ENCODE measurements at places on chromosomes 6 and 20. TPM values are rescaled to one million over a fixed set of nuclear protein-coding genes. Genes with fewer than 3 reads are reported as not detected.

DNA sequence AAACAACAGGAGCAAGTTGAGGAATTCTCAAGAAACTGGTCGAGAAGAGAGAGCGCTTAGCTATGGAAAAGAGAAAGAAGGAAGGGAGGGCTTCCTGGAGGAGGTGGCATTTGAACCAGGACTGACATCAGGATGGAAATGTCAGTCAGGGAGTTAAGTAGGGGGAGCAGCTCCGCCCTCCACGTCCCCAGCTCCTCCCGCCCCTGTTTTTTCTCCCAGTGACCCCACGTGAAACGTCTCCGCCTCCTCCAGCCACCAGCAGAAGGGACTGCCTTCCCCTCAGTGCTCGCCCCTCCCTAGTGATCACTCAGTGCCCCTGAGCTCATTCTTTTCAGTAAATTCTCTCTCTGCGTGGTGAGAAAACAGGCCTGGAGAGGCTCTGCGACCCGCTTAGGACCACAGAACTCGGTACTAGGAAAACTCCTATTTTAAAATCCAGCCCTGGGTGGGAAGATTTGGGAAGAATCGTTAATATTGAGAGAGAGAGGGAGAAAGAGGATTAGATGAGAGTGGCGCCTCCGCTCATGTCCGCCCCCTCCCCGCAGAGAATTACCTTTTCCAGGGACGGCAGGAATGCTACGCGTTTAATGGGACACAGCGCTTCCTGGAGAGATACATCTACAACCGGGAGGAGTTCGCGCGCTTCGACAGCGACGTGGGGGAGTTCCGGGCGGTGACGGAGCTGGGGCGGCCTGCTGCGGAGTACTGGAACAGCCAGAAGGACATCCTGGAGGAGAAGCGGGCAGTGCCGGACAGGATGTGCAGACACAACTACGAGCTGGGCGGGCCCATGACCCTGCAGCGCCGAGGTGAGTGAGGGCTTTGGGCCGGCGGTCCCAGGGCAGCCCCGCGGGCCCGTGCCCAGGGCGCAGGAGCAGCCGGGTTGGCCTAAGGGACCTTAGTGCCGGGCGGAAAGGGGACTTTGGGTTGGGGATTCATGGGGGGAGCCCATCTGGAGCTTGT, 4.6 kb downstream of the HLA-DPB1 start:
- H3K27ac ChIP-seq = no peak overlapping the region
- H3K36me3 ChIP-seq = no peaks in the 10 kb centered on the region
- no peaks in the 10 kb centered on the region for H3K27me3 ChIP-seq
- peak overlapping the region; percentile 63 for H3K4me3 ChIP-seq
- DNase-seq = peak; percentile 86
- H3K4me1 ChIP-seq = no peaks in the 10 kb centered on the region

UBD gene
- 0.32 TPM for total RNA-seq

MRPS18A gene
- 26.5 TPM for total RNA-seq

DNA sequence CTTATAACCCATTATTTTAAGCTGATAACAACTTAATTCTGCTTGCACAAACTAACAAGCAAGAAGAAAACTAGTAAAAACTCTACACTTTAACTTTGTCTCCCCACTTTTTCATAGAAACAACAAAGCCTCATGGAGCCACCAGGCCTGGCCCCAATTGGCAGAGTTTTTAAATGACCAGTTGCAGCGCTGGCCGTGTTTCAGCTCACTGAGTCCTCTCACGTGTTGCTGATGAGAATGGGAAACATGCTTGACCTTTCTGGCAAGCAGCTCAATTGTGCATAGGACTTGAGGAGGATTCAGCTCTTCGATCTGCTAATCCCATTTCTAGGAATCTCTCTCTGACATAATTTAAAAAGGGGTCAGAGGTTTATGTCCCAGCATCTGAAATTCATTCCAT, 24.5 kb upstream of the GRM4 start:
- H3K4me1 ChIP-seq = no peaks in the 10 kb centered on the region
- H3K36me3 ChIP-seq = no peaks in the 10 kb centered on the region
- DNase-seq = peak; percentile 33
- no peaks in the 10 kb centered on the region for H3K27me3 ChIP-seq
- H3K4me3 ChIP-seq = no peak overlapping the region

BTN2A1 gene
- 41.6 TPM for total RNA-seq

GRCh38 chr6:141437011-141437410, 695.7 kb upstream of the GJE1 start:
- no peak for DNase-seq
- no peak overlapping the region for H3K27ac ChIP-seq
- no peaks in the 10 kb centered on the region for H3K27me3 ChIP-seq
- no peak overlapping the region for H3K4me3 ChIP-seq

DNA sequence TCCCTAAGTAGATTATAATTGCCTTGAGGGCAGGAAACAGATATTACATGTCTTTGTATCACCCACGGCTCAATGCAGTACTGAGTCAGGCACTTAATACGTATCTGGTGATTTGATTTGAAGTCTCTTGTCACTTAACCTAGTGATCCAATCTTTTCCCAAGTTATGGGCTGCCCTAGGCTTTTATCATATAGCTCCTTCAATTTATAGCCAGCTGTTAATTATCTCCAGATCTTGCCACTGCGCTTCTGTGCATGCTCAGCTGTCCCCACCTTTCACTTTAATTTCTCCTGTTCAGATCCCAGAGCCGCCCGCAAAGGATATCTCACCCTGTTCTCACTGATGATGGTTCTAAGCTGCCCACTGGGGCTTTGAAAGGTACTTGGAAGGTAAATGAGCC, 41.9 kb downstream of the SNHG17 start:
- H3K4me3 ChIP-seq = no peak overlapping the region
- H3K27ac ChIP-seq = no peak overlapping the region
- H3K27me3 ChIP-seq = no peaks in the 10 kb centered on the region

DNA sequence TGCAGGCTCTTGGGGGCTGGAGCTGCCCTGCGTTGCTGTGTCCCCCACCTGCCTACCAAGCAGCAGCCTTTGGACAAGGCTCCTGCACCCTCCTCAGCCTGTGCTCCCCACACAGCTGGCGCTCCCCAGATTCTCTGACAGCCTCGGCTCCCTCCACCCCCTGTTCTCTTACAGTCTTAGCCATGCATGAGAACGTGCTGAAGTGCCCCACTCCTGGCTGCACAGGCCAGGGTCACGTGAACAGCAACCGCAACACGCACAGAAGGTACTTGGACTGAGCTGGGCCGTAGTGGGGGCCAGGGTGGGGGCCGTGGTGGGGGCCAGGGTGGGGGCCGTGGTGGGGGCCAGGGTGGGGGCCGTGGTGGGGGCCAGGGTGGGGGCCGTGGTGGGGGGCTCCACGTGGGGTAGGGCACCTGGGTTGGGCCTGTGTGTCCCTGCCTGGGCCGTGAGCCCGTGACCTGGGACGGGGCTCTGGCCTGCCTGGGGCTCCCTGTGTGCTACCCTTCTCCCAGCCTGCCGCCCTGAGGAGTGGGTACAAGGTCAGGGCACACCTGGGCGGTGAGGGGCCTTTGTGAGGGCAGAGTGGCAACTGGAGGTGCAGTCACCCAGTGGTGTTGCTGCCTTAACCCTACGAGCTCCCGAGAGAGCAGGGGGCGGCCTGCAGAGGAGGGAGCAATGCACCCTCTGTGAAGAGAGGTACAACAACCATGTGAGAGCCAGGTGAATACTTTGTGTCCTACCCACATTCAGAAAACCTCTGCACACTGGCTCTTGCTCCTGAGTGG, 43.5 kb upstream of the PCMTD2 start:
- no peaks in the 10 kb centered on the region for H3K36me3 ChIP-seq
- DNase-seq = no peak
- H3K4me3 ChIP-seq = no peak overlapping the region
- H3K27me3 ChIP-seq = no peaks in the 10 kb centered on the region
- H3K27ac ChIP-seq = no peak overlapping the region

DNA sequence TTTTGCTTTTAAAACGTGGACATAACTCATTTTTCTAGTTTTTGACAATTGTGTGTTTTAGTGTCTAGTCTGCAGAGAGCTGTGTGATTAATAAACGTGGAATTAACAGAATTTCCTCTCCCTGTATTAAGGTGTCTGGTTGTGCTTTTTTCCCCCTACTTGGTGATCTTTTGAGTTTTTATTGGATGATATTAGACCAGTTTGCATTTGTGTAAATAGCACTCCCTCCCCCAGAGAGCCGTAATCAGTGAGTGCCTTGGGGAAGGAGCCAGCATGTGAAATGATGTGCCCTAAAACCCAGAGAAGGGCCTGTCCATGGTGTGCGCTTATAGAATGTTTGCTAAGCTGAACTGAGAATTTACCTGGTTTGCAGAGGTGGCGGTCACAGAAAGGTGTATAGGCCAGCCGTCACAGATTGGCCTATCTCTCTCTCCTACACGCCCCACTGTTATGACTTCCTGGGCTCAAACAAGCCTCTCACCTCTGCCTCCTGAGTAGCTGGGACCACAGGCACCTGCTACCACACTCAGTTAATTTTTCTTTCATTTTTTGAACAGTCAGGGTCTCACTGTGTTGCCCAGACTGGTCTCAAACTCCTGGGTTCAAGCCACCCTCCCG, 42.4 kb downstream of the ALDH5A1 start:
- no peak overlapping the region for H3K4me3 ChIP-seq
- H3K4me1 ChIP-seq = no peaks in the 10 kb centered on the region
- no peak overlapping the region for H3K27ac ChIP-seq
- no peak for DNase-seq
- H3K36me3 ChIP-seq = no peaks in the 10 kb centered on the region

- no peaks in the 10 kb centered on the region for H3K36me3 ChIP-seq
- no peaks in the 10 kb centered on the region for H3K4me1 ChIP-seq
- DNase-seq = no peak
- no peaks in the 10 kb centered on the region for H3K27me3 ChIP-seq
- no peak overlapping the region for H3K27ac ChIP-seq
Measured at GRCh38 chr6:63543001-63543400, 29.3 kb upstream of the LOC128125822 start.

IFT52 gene
- 24.9 TPM for total RNA-seq

OR2H2 gene
- not detected for total RNA-seq

CYP24A1 gene
- not detected for total RNA-seq

DNA sequence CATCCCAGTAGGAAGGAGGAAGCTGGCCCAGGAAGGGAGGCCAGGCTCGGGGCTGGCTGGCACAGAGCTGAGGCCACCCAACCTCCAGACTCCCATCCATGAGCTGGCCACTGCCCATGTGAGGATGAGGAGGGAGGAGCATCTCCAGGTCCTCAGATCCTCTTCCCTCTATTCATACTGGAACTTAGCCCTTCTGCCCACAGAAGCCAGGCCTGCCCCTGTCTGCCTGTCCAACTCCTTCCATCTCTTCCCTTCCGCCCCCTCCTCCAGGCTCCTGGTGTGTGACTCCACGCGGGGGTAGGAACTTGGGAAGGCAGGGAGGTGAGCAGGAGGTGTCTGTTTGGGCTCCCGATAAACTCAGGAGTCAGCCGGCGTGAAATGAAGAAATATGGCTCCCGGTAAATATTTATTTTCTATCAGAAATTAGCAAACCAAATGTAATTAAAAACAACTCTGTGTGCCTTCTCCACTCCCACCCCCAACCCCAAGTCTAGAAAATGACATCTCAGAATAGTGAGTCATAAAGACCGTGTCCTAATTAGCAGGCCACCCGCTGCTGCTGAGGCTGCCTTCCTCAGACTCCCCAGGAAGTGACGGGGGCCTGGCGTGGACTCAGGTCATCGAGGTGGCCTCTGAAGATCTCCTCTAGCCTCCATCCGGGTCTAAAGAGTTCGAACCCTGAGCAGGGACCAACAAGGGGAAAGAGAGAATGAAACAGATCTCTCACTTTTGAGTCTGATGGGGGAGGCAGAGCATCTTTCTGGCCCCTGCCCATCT, 81.9 kb downstream of the MDGA1 start:
- DNase-seq = no peak
- H3K4me1 ChIP-seq = no peaks in the 10 kb centered on the region
- H3K36me3 ChIP-seq = no peaks in the 10 kb centered on the region
- H3K27me3 ChIP-seq = no peaks in the 10 kb centered on the region
- no peak overlapping the region for H3K27ac ChIP-seq
- no peak overlapping the region for H3K4me3 ChIP-seq

DNA sequence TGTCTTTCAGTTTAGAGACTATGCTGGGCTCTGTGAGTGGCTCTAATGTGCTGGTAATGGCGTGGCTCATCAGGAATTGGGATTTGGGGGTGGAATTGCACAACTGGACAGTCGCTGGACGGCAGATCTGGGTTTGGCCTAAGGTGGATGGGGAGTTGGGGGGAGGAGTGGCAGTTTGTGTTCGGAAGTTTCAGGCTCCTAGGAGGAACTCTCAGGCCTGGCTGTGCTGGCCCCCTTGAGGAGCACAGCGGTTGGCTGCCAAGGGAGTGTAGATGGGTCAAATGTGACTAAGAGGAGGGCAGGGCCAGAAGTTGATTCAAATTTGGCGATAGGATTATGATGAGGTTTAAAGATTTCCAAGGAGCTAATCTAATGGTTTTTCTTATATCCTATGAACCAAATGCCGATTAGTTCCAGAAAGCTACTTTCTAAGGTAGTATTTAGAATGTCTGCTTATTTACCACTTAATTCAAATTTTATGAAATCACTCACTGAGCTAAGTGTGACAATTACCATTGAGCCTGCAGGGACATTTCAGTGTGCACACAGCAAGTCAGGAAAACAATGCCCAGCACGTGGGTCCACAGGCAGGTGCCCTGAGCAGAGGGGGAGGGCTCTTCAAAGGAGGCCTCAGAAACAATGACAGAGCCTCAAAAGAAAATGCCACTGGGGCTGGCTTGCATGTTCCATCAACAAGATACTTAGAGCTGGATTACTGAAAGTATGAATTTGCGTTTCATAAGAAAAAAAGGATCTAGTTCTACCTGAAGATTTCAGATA, 111.0 kb downstream of the GJA10 start:
- no peaks in the 10 kb centered on the region for H3K27me3 ChIP-seq
- DNase-seq = peak; percentile 54
- peaks cover 17% of the 10 kb centered on the region for H3K4me1 ChIP-seq
- H3K27ac ChIP-seq = no peak overlapping the region
- H3K36me3 ChIP-seq = no peaks in the 10 kb centered on the region

GRCh38 chr6:46262928-46263706, 92.3 kb upstream of the ENPP5 start:
- no peak overlapping the region for H3K27ac ChIP-seq
- H3K4me1 ChIP-seq = peaks cover 8% of the 10 kb centered on the region
- H3K4me3 ChIP-seq = no peak overlapping the region
- no peak for DNase-seq
- no peaks in the 10 kb centered on the region for H3K36me3 ChIP-seq

- H3K36me3 ChIP-seq = no peaks in the 10 kb centered on the region
- H3K27me3 ChIP-seq = no peaks in the 10 kb centered on the region
- no peaks in the 10 kb centered on the region for H3K4me1 ChIP-seq
- H3K4me3 ChIP-seq = no peak overlapping the region
- H3K27ac ChIP-seq = no peak overlapping the region
- DNase-seq = no peak
Measured at GRCh38 chr6:168153553-168153952, 74.5 kb upstream of the FRMD1 start.

KCNK5 gene
- 5.2 TPM for total RNA-seq

- H3K36me3 ChIP-seq = no peaks in the 10 kb centered on the region
- no peaks in the 10 kb centered on the region for H3K4me1 ChIP-seq
- DNase-seq = no peak
- H3K27ac ChIP-seq = no peak overlapping the region
Measured at GRCh38 chr20:36421641-36422040, 115.5 kb downstream of the DLGAP4 start.

Data from aorta (tissue), 5 donors.